ENCODE measurements at places on chromosomes 6 and 20. TPM values are rescaled to one million over a fixed set of nuclear protein-coding genes. Genes with fewer than 3 reads are reported as not detected.

NOP56 gene
- 130 TPM for total RNA-seq

DNA sequence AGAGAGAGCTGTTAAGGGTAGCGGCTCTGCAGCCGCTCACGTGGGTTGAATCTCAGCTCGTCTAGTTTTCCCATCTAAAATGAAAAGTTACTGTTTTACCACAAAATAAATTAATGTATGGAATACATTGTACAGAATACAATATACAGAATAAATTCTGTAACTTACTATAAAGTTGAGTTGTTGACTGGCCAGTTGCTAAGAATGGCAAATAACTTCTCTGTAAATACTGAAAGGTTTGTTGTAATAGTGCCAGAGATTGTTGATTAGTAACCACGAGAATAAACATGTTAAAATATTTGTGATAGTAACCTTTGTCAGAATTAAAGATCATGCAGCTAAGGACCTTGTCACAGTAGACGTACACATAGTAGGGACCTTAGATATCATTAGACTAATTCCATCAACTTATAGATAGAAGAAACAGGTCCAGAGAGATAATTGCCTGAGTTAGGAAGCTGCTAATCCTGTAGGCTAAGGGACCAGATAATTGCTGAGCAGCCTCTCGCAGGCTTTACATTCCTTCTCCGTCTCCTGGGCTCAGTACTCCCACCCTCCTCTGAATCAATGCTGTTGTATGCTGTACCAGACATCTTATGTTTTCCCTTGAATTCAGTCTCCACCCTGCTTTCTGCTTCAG lies 544 bp upstream of the NRM start:
- DNase-seq, result no peak

RSPH9 gene
- 0.49 TPM for total RNA-seq

- no peak for DNase-seq
These were observed 20.6 kb downstream of the RBCK1 start for GRCh38 chr20:428658-429200.

TDRD6 gene
- total RNA-seq, result 0.22 TPM

DNA sequence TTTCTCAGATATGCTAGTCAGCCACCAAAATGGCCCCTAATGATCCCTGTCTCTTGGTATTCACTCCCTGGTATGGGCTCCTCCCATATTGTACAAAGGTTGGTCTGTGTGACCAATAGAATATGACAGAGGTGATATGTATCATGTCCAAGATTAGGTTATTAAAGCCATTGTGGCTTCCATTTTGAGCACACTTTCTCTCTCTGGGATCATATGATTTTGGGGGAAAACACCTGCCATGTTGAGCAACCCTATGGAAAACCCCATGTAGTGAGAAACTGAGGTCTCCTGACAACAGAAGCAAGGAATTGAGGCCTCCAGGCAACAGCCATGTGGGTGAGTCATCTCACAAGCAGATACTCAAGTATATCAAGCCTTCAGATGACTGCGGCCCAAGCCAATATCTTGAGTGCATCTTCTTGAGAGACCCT lies 7.1 kb upstream of the ZNF318 start:
- DNase-seq, result no peak

DNA sequence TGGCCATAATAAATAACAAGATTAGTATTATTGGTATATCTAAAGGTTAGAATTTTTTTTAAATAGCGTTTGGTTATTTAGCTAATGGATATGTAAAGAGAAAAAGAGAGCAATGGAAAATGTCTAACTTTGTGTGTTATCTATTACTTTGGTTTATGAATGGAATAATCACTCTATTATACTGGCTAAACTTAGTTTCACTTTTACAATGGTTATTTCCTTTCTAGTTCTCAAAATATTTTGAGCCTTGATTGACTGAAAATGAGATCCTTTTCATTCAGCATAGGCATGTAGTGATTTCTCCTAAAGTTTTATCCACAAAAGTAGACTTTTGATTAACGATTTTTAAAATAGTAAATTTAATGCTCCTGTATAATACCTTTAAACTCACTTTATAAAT lies 51.6 kb upstream of the MLIP start:
- no peak for DNase-seq

PGC gene
- not detected for total RNA-seq

DNA sequence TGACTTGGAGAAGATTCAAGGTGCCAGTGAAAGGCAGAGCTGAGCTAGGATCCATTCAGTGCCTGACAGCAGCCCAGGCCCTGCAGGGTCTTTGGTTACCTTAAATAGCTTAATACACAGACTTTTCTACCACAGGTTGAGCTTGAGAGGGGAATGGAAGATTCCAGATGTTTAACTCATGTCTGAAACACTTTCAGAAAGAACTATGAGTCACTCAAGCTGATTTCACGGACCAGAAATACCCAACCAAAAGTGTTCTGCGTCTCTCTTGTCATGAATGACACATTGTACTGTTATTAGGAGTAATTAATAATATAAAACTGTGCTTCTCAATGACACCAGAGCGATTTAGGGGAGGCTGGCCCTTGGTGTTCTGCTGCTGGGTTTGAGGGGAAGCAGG lies 6.4 kb upstream of the PMEPA1 start:
- DNase-seq, result no peak

- peak; percentile 93 for DNase-seq
These were observed 73.7 kb downstream of the SLC22A3 start for GRCh38 chr6:160421854-160422253.

DNA sequence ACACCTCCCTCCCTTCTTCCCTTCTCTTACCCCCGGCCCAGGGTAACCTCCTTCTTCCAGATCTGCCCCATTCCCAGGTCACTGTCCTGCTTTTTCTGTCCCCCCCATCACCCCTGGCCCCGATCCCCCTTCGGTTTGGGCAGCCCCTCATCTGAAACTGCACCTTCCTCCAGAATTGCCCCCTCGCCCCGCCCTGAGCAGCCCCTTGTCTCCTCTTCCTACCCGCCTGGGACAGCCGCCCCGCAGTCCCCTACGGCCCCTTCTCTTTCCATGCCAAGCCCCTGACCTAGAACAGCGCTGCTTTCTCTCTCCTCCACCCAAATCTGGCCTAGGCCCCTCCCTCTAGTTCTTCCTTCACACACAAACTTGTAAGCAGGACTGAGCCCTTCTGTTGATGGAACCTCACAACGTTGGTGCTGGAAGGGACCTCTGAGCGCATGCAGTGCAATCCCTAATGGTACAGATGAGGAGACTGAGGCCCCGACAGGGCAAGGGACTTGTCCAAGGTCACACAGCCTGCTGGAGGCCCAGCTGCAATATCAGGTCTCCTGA lies 630 bp downstream of the PPP2R5D start:
- peak; percentile 59 for DNase-seq

RING1 gene
- 22.8 TPM for total RNA-seq

Data from muscle of leg (tissue), 16 donors.